Eye (tissue), 1 donor: ENCODE measurements at places on chromosomes 1 and 21.
A peak's percentile ranks its signal among the peaks of the same experiment; 100 is the strongest.

GRCh38 chr1:76500116-76500515 is 367.2 kb upstream of the ST6GALNAC5 start:
- no peak for DNase-seq

DNA sequence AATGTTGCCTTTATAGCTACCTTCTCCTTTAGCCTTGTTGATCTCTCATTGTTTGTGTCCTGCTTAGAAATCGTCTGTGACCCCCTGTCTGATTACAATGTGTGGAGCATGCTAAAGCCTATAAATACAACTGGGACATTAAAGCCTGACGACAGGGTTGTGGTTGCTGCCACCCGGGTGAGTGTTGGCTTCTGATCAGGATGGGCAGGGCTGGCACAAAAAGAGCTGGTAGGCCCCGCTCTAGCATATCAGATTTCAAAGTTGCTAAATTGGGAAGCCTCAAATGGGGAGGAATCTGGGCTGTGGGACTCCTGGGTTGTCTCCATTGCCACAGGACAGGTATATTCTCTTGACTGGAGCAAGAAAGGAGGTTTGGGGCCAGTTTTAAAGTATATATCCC is 8.4 kb downstream of the NCSTN start:
- no peak for DNase-seq

DNA sequence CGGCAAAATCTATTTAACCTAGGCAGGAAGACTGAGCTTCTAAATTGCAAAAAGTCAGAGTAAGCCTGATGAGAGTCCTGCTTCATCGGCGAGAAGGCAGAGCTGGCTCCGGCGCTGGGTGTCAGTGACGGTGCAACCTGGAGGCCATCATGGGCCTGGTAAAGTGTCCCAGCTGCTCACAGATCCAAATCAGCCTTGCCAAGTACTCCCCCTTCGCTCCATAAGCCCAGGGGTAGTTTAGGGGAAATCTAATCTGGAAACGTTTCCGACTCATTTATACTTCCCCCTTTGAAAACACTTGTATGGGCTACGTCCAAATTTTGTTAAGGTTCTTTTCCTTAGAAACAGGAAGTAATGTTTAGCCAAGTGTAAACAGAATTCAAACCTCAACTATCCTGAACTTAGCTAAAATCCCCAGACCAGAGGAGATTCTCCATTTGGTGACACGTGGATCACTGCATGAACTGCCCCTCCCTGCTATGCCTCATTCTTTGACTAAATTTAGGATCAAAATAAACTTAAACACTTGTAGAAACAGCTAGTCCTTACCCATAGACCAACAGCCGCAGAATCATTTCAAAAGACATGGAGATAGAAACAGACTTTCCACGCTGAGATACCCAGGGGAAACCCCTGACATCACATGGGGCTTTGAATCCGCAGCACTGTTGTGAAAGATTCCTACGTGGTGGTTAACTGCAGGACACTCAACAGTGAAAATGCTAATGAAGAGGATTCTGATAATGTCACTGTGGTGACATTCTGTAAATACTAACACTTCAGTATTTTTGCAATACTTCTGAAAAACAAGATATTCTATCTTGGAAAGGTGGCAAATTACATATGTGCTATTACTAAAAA is 172.7 kb downstream of the TGFBR3 start:
- DNase-seq = no peak

- no peak for DNase-seq
Observed at GRCh38 chr21:40652436-40652835, 194.5 kb downstream of the DSCAM start.

DNA sequence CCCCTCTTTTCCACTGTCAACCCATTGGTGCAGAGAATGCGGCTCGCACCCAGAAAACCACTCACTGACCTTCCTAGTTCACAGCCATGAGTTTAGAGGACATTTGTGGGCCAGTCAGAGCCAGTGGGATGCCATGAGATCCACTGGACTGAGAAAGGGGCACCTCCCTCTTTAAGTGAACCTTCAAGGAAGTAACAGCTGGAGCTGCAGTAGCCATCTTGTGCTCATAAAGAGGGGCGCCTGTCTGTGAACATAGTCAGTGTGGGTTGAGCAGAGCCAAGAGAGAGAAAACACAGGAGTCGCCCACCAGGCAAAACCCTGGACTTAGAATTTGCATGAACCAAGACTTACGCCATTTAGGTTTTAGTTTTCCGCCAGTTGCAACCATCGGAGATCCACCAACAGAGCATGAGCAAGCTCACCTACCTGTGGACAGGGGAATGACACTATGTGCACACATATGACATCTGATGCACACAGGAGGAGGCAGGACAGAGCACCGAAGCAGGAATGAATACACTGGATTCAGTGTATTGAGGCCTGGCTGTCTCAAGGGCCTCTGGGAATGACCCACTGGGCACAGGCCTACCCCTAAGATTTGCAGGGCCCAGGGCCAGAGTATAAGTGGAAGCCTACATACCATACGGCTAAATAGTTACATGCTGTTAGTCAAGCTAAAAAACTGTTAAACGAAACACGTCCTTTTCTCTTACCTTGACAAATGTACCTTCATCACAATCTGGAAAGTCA is 151.6 kb downstream of the GRIK3 start:
- DNase-seq = no peak

DNA sequence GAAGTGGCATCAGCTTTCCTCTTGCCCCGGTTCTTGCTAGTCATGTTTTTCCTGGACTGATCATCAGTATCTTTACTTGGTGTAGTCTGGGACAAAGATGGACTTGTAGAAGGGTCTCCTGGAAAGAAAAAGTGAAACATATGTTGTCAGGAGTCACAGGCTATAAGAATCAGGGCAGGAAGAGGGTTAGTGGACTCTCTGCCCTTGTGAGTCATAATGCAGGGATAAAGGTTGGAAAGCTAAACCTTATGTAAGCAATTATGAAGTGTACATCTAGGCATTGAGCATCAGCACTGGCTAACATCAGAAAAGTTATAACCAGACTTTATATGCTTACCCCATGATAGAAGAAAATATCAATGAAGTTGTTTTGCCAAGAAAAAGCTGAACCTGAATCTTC is 51.2 kb downstream of the XKR8 start:
- DNase-seq = no peak

DNA sequence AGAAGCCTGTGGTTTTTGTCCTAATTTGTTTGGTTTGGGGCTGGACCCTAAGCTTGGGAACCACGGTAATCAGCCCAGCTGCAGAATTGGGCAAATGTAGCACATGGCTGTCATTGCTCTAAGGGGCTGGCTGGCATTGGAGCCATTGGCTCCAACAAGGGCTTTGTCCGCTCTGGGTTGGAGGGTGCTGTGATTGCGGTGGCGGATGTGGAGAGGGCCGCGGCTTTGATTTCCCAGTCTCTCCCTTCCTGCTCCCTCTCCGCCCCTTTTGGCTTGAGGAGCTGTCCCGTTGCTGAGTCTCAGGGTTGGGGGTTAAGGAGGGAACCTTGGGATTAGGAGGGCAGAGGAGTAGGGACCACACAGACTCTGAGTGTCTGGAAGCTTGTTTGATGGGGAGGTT is 91.7 kb upstream of the CD34 start:
- DNase-seq = no peak

- peak; percentile 75 for DNase-seq
Observed at GRCh38 chr1:40039245-40039756, 1.2 kb upstream of the CAP1 start.

DNA sequence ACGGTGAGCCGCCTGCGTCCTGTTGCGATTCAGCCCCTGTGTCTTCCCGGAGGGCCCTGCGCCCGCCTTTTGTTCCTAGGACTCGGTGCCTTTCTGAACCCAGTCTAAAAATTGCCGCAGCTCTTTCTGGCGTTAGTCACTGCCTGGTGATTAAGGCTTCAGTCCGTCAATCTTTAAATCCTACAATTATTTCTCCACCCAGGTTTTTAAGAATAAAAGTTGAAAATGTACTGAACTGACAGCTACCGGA is 16.2 kb upstream of the PDXK start:
- DNase-seq = no peak

GRCh38 chr1:75725266-75725665 is 757 bp downstream of the ACADM start:
- no peak for DNase-seq

DNA sequence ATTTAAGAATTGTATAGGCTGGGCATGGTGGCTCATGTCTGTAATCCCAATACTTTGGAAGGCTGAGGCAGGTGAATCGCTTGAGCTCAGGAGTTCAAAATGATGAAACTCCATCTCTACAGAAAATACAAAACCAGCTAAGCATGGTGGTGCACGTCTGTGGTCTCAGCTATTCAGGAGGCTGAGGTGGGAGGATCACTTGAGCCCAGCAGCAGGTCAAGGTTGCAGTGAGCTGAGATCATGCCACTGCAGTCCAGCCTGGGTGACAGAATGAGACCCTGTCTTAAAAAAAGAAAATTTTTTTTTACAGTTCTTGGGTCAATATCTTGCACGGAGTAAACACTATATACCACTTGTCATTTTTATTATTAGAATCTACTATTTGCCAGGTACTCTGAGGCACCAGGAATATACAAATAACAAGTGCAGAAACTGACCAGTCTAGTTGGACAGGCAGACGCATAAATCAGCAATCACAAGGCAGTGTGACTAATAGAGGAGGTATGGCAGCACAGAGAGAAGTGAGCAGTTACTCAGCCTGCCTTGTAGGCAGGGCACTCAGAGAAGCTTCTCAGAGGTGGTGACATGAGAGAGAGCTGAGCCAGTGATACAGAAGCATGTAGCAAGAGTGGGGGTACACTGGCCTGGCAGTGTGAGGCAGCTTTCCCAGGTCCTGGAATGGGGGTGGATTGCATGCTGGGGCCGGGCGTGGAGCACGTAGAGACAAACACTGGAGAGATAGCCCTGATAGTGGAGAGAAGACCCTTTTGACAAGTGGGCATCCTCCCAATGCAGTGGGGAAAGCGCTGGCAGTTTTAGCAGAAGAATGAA is 8.0 kb downstream of the PHLDA3 start:
- DNase-seq = no peak

GRCh38 chr1:227746676-227747075 is 11.4 kb downstream of the SNAP47 start:
- DNase-seq = no peak

- no peak for DNase-seq
Observed at GRCh38 chr21:37642493-37642892, 273.8 kb downstream of the KCNJ6 start.

DNA sequence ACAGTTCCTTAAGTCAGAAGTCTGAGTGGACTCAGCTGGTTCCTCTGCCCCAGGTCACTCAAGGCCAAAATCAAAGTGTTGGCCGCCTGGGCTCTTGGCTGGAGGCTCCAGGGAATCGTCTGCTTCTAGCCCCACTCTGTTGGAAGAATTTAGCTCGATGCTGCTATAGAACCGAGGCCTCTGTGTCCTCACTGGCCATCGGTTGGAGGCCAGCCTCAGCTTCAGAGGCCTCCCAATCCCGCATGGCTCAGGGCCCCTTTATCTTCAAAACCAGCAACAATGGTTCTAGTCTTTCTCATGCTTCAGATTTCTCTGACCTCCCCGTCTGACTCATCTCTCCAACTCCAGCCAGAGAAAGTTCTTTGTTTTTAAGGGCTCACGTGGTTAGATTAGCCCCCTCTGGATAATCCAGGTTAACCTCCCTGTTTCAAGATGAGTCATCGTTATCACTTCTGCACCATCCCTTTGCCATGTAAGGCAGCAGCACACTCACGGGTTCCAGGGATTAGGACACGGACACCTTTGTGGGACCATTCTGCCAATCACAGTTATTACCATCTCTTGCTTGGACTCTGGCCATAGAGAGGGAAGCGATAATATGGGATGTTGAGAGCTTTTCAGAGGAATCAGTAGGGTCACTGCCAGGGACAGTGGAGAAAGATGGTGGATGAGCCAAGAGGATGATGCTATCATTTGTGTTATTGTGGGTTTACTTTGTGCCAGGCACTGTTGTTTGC is 13.6 kb downstream of the FHAD1 start:
- DNase-seq = no peak

- DNase-seq = no peak
Observed at GRCh38 chr1:24299901-24300300, 19.3 kb upstream of the GRHL3 start.

- no peak for DNase-seq
Observed at GRCh38 chr21:42532466-42533181, 19.0 kb downstream of the SLC37A1 start.

GRCh38 chr1:213659580-213660547 is 327.9 kb upstream of the PROX1 start:
- DNase-seq = no peak

- no peak for DNase-seq
Observed at GRCh38 chr1:245575710-245576109, 420.9 kb downstream of the KIF26B start.

DNA sequence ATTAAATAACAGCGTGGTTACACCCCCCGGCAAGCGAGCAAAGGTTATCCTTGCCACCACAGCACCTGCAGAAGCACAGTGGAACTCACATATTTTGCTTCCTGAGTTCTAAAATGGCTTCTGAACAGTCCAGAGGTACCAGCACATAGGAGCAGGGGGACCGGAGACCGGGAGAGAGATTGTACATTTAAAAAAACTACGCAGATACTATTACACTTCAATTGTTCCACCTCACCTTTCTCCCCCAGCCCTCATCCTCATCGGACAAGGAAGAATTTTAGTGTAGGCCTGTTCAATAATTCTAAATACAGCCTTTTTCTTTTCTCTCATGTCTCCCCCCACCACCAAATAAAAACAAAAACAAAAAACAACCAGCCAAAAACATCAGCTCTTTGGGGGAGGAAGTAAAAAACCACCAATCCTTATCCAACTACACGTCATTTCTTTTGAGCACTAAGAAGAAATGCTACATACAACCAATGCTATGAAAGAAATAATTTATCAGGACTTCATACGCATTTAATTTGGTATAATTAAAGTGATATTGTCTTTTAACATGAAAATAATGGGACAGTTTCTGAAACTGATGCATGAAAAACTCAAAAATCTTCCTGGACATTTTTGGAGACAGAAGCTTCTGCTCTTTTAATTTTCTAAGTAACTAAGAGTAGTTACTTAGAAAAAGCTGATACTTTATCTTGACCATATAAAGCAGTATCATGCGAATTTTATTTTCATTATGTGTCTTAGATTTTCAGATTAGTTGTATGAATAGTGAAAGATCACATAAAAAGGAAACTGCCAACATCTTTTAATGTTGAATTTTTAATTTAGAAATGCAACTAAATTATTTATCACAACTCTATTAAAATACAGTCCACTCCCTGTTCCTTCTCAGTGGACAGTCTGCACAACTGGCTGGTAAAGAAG is 9.1 kb downstream of the CDKN2C start:
- peak; percentile 61 for DNase-seq

DNA sequence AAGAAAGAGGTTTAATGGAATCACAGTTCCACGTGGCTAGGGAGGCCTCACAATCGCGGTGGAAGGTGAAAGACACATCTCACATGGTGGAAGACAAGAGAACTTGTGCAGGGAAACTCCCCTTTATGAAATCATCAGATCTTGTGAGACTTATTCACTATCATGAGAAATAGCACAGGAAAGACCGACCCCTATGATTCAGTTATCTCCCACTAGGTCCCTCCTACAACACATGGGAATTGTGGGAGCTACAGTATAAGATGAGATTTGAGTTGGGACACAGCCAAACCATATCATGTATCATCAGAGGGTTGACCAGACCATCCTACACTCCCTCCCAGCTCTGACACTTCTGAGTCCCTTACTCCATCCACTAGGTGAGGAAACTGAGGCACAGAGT is 143.9 kb upstream of the KLHDC7A start:
- DNase-seq = no peak

- no peak for DNase-seq
Observed at GRCh38 chr1:39494671-39495410, 3.4 kb downstream of the BMP8A start.
